ENCODE measurements at places on chromosomes 6 and 20.

GRCh38 chr6:41088451-41088850 is 15.7 kb downstream of the NFYA start:
- DNase-seq, result no peak

DNA sequence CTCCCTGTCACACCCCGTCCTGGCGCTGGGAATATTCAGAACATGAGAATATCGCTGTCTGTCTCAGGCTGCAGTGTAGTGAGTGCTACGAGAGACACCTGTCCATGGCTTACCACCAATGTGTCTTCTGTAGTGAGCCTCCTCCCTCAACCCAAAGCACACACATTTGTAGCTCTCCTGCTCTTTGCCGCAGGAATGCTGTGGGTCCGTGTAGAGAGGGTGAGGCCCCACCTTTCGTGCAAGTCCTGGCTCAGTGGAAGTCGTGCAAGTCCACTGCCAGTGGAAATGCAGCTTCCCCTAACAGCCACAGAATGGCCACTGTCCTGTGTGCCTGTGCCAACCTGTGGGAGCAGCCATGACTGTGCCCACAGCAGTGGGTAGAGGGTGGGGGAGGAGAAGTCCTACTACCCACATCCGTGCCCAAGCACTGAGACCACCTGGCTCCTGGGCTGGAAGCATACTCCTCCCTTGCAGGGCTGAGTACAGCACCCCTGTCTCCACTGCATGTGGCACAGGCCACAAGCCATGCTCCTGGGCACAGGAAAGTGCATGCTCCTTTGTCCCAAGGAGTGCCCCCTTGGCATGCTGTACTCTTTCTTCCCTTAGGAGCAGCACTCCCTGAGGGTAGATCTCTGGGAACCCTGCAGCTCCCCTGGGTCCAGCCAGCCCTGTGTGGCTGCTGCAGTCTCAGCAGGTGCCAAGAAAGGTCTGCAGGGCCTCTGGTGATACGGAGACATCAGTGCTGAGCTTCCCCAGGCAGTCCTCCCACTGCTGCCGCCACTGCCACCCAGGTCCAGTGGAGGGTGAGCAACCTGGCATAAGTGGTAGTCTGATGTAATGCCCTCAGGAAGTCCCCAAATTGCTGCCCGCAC is 28.0 kb downstream of the IGF2R start:
- no peak for DNase-seq

DNA sequence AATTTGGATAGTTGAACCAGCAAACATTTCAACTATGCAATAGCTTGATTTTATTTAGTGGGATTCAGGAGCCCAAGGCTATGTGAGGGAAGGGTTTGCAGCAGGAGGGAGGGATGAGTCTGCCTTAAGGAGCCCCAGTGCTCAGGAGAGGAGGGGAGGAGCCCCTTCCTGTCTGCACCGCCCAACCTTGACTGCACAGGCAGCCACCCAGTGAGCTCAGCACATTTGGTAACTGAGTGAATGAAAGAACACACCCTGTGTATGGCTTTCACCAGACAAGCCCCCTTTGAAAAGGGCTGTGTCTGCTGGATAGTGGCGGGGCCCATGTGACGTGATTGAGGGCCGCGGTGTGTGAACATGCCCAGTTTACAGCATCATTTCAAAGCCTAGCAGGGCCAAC is 17.0 kb downstream of the DACT2 start:
- no peak for DNase-seq

GRCh38 chr20:14208956-14209355 is 128.5 kb downstream of the FLRT3 start:
- DNase-seq, result no peak

GRCh38 chr6:163179721-163180120 is 234.8 kb upstream of the QKI start:
- no peak for DNase-seq

- no peak for DNase-seq
Observed at GRCh38 chr20:51563174-51563485, 20.6 kb upstream of the NFATC2 start.

- DNase-seq, result no peak
Observed at GRCh38 chr6:104483225-104483834, 376.4 kb downstream of the HACE1 start.

GRCh38 chr6:64930681-64931080 is 776.3 kb downstream of the EYS start:
- DNase-seq, result no peak

DNA sequence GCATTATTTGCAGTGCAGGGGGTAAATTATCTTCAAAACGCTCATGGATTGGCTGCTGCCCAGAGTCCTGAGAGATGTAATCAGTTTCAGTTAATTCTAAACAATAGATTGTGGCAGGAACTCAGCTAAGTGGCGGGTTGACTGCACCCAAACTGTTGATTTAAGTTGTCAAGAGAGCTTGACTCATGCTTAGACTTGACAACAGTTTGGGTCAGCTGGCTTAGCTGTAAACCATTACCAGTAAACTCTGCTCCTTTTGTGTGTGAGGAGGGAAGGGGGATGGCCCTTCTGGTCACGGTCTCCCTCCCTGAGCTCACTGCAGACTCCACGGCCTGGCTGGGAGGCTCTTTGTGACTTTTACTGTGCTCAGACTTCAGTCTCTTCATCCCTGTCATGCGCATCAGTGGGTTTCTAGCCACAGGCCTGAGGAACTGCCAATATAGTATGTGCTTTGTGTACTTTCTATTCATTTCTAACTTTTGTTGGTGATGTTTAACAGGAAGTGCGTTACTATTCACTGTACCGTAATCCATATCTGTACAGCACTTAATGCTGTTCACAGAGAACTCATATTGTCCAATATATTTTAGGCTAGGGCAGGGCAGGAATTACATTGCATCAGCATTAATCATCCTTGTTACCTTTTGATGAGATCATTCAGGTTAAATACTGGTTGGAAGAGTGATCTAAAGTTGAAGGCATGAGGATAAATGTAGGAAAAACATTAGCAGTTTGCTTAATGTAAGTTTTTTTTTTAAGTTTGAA is 488.3 kb downstream of the CDKAL1 start:
- DNase-seq, result no peak

GRCh38 chr6:121356575-121356974 is 22.3 kb upstream of the TBC1D32 start:
- DNase-seq, result no peak

- DNase-seq, result peak; percentile 53
Observed at GRCh38 chr6:157885211-157885788, 62.3 kb downstream of the SNX9 start.

DNA sequence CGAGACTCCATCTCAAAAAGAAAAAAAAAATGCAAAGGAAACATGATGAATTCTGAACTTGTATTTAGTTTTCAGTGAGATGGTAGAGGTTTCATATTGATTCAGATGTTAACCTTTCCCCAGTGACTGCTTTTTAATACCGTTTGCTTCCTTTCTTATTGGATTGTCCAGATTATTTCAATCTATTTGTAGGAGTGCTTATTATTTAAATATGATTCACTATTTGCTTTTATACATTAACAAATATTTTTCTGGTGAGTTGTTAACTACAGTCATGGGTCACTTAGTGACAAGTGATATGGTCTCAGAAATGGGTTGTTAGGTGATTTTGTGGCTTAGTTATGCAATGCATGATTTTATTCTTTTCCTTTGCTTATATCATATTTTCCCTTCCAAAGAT is 8.4 kb downstream of the PI3 start:
- DNase-seq, result no peak

- DNase-seq, result no peak
Observed at GRCh38 chr20:17676942-17677341, 5.1 kb downstream of the RRBP1 start.

DNA sequence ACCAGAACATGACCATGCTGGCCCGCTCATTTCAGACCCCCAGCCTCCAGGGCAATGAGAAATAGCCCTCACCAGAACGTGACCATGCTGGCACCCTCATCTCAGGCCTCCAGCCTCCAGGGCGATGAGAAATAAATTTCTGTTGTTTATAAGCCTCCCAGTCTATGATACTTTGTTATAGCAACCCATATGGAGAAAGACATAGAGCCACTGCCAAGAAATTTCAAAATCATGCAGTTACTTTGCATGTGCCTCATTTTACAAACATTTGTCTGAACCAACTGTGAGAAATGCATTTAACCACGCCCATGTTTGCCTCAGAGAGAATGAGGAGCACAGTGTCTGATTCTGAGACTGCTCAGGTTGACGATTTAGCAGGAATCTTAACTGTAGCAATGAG is 15.5 kb downstream of the CYP39A1 start:
- DNase-seq, result no peak

GRCh38 chr20:5153612-5154542 is 27.1 kb downstream of the CDS2 start:
- no peak for DNase-seq

DNA sequence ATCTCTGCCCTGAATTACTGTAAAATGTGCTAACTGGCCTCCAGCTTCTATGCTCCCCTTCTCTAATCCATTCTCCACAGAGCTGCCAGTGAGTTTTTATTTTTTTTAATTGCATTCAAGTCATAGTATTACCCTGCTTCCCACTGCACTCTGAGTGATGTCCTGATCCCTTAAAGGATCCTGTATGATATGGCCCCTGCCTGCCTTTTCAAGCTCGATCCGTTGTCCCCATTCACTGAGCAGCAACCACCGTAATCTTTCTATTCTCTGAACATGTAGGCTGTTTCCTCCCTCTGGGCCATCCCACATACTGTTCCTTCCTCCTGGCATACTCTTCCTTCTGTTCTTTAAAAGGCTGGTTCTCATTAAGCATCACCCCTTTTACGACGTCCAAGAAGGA is 9.3 kb downstream of the TNFRSF21 start:
- DNase-seq, result no peak

DNA sequence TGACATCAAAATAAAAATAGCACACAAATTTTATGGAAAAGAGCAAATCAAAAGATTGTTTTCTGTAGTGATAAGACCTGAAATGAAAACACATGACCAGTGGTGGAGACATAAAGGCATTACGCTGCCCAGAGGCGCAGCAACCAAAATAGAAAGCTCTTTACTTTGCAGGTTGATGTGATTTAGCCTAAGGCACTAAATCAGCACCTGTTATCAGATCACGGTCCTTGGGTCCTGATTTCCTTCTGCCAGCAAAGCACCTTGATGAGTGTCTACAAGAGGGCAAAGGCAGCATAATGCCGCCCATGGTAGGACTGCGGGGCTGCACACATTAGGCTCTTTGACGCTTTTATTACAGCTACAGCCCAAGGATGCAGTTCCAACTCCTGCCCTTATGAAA is 19.3 kb upstream of the RAMACL start:
- no peak for DNase-seq

DNA sequence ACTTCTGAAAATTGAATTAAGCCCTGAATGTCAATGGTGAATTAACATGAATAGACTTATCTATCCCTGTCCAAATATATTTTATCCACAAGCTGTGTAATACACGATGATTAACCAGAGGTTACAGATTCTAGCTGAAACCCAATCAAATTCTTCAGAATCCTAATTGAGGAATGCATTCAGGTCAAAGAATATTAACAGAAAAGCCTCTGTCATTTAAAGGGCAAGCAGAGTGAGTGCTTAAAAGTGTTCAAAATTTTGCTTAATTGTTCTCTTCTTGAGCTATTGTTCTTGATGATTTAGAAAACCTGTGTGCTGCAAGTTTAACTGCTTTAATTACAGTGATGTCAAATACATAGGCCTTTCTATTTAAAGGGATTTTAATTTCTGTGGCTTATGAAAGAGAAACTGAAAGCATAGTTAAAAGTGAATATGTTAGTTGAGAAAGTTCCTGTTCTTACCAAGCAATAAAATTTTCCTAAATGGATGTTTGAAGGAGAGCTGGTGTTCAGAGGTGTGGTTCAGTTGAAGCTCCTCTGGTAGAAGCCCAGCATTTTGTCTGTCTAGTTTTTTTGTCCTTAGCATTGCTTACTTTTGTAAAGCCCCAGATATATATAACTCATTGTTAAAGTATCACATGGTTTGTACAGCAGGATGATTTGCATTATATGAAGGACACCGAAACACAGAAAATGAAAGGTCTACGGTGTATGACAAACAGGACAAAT is 466.3 kb upstream of the PLCB4 start:
- DNase-seq, result no peak

DNA sequence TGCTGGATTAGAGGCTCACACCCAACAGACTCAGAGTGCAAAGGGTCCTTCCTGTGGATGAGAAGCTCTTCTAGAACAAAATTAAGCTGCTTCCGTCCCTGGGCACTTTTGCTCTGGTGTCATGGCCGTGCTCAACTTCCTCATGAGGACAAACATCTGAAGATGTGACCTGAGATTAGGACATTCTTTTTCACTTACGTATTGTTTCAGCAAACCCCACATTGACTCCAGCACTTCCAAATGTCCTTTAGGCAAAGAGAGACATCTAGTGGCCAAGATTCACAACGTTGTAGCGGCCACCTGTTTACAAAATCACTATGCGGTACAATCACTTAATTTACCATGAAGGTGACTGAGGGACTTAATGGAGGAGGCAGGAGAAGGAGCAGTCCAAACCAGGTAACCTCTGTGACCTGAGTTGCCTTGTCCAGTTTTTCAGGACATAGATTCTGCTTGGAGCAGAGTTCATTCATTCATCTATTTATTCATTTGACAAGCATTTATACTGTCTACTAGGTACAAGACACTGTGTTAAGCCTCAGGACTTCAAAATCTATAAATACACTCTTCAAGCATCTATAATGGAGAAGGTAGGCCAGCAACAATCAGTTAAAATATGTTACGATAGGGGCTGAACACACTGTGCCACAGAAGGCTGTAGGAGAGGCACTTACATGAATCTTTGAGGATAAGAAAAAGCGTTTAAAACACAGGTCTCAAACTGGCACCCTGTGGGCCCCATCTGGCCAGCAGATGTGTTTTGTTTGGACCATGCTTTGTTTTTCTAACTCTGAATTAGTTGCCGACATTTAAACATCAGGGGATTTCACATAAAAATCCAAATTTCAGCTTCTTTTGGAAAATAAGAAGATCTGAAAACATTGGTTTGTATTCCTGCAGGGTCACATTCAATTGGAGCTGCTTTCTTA is 5.6 kb upstream of the ADGRF1 start:
- DNase-seq, result peak; percentile 18

GRCh38 chr6:84227434-84228197 is at the start of gene CEP162:
Gene CEP162 (minus strand): TSS chr6:84227643. CDS start chr6:84226393, 1,250 bp downstream.
- DNase-seq, result peak; percentile 88

DNA sequence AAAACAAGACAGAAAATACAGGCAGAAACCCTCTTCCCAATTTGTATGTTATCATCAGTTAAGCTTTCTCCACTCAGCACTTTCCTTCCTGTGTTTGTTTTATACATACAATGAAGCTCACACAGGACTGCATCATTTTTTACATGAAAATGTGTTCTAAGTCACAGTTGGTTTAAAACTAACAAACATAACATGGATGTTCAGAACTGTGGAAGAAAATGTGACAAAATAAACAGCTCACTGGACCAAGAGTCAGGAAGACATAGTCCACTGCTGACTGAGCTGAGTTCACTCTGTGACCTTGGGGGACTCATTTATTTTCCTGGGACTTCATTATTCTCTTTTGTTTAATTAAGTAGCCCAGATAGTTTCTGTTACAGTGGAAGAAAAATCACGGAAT is 331.5 kb downstream of the SYNE1 start:
- no peak for DNase-seq

- no peak for DNase-seq
Observed at GRCh38 chr6:98847779-98848538, 13.6 kb downstream of the POU3F2 start.

DNA sequence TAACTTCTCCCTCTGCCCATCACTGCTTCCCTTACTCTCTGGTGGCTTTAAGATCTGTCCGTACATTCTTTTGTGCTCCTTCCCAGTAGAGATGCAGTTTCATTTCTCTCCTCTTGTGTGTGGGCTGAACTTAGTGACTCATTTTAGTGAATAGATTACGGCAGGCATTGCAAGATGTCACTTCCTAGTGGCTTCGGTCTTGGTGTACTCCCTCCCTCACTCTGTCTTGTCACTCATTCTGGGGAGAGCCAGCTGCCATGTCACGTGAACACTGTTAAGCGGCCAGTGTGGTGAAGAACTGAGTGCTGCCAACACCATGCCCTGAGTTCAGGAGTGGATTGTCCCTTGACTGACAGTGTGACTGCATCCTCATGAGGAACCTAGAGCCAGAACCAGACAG is 115.9 kb downstream of the OTOR start:
- no peak for DNase-seq
